ENCODE measurements at places on chromosomes 12 and 14. TPM values are rescaled to one million over a fixed set of nuclear protein-coding genes. Genes with fewer than 3 reads are reported as not detected.

DNA sequence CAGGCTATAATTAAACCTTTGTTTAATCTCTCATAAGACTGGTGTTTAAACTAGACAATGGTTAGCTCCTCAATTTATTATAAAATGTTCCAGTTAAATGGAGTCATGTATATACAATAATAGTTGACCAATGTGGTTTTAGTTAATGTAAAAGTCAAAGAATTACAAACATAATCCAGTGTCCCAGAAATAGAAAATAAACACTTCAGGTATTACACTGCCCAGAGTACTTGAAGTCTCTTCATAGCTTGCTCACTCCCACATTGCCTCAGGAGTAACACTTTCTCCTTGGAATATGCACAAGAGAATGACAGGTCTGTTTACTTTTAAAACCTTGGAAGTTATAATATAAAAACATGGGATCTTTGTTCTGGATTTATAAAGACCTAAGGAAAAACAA, 60.5 kb downstream of the SLC38A1 start:
- H3K27ac ChIP-seq, result no peak overlapping the region
- peaks cover 15% of the 10 kb centered on the region for H3K4me1 ChIP-seq
- no peak for DNase-seq
- no peaks in the 10 kb centered on the region for H3K27me3 ChIP-seq

DNA sequence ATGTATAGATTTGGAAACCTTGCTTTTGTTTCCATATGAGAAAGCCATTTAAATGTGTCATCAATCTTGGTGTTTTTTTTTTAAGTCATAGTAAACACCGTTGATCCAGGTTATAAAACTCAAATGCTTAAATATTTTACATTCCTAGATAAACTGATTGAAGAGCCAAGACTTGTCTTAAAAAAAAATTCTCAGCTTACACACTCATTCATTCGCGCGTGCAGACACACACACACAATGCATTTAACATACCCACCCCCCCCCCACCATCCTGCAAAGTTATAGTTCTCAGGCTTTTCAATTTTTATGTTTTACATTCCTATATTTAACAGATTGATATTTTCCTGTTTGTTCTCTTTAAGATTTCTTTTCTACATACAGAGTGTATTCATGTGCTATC, 536.4 kb downstream of the PRKD1 start:
- no peak overlapping the region for H3K4me3 ChIP-seq
- no peaks in the 10 kb centered on the region for H3K27me3 ChIP-seq
- no peak overlapping the region for H3K27ac ChIP-seq

DNA sequence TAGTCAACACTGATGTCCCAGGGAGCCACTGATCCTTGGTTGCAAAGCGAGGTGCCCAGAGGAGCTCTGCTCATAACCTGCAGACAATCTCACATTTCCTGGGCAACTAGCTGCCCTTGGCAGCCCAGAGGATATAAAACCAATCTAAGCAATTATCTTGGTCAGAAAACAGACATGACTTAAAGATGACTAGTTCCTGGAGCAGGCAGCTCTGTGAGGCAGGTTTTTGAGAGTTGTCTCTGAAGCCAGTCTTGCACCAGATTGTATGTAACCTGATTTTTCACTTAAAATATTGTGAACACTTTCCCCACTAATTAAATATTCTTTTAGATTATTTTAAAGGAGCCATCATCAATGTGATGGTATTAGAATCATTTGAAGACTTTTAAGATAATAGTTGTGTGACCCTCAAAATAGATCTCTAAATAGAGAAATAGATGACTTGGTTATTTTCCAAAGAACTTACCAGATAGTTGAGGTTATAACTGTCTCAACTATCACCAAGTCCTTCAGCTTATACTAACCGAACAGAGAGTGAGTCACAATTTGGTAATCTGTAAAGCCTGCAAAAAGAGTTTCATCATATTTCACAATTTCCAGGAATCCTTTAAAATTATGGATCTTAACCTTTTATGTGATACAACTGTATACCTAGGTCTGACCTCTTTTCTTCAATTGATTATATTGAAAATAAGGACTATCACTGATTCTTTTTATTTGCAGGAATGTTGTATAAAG, 75.9 kb downstream of the LIN7A start:
- H3K27me3 ChIP-seq, result no peaks in the 10 kb centered on the region
- no peak overlapping the region for H3K4me3 ChIP-seq
- H3K27ac ChIP-seq, result no peak overlapping the region

- H3K36me3 ChIP-seq, result no peaks in the 10 kb centered on the region
- H3K27ac ChIP-seq, result no peak overlapping the region
- no peak overlapping the region for H3K4me3 ChIP-seq
- no peaks in the 10 kb centered on the region for H3K27me3 ChIP-seq
- DNase-seq, result no peak
- no peaks in the 10 kb centered on the region for H3K4me1 ChIP-seq
Observed at GRCh38 chr14:63032076-63032475, 13.2 kb downstream of the KCNH5 start.

GRCh38 chr12:93894391-93895088, 217.4 kb downstream of the CRADD start:
- H3K27ac ChIP-seq, result no peak overlapping the region
- no peaks in the 10 kb centered on the region for H3K36me3 ChIP-seq
- peaks cover 12% of the 10 kb centered on the region for H3K4me1 ChIP-seq

DNA sequence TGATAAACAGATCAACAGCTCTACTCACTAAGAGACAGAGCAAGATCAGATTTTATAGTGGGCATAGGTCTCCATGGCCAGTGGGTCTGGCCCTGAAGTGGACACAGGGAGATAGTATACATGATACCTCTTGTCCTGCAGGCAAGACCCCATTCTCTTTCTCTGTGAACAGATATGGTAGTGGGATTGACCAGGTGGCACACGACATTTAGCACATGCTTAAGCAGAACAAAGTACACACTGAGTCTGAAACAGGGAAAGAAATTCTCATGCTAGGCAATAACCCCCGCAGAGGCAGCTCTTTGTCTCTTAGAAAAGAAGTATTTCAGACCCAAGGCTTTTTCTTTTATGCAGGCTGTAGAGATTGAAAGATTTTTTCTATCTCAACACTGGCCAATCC, 1331.2 kb downstream of the FSCB start:
- no peaks in the 10 kb centered on the region for H3K4me1 ChIP-seq
- H3K36me3 ChIP-seq, result no peaks in the 10 kb centered on the region
- no peak overlapping the region for H3K27ac ChIP-seq
- DNase-seq, result no peak
- H3K4me3 ChIP-seq, result no peak overlapping the region

DNA sequence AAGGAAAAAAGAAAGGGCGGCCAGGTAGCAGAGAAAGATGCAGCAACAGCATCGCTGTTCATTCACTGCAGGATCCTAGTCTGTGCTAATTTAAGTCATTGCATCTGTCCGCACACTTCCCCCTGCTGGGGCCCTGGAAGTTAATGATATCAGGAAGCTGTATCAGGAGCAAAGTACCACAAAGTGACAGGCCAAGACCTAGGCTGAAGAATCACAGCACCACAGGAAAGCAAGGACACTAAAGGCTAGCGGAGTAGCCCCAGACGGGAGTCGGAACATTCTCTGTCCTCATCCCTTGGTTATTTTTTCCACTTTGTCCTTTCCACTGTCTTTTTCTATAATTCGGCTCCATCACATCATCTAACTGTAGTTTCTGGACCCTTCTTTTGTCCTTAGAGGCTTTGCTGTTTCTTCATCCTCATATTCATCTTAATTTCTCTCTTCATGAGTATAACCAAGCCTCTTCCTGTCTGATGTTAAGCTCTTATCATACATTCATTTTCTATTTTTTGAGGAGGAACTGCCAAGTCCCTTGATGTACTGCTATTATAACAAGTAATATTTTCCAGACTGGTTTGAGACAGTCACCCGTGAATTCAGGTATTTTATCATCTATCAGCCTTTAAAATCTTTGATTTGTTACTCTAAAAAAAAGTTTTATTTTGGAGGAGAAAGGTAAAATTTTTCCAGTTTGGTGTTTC, 28.3 kb downstream of the DUSP16 start:
- no peaks in the 10 kb centered on the region for H3K36me3 ChIP-seq
- peak overlapping the region; percentile 22 for H3K27ac ChIP-seq
- H3K27me3 ChIP-seq, result no peaks in the 10 kb centered on the region
- peaks cover 21% of the 10 kb centered on the region for H3K4me1 ChIP-seq

- no peaks in the 10 kb centered on the region for H3K27me3 ChIP-seq
- peaks cover 8% of the 10 kb centered on the region for H3K4me1 ChIP-seq
- H3K27ac ChIP-seq, result no peak overlapping the region
Observed at GRCh38 chr12:76421046-76421445, 72.8 kb upstream of the BBS10 start.

DNA sequence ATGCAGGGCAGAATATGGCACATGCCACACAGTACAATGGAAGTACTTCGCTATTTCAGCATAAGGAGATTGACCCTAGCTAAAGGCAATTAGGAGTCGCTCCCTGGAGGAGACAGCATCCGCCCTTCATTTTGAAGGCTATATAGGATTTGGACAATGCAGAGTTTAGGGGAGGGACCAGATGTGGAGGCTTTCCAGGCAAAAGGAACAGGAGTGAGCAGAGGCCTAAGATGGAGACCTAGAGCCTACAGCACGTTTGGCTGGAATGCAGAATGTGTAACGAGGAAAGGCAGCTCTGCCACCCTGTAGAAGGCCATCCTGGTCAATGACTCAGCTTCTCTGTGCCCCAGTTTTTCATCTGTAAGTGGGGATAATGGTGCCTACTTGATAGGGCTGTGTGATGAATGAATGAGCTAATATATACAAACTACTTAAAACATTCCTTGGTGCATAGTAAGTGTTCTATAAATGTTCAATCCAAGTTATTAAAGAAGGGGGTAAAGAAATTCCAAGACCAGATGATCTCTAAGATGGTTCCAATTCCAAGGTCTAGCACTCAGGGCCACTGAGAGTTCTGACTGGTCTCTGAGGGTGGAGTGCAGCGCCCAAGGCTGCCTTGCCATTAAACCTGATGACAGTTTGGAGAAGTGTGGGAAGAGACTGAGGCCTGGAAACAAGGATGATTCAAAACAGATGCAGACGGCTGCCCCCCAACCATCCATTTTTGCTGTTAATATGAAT, 54.3 kb upstream of the FRMD6 start:
- H3K36me3 ChIP-seq, result no peaks in the 10 kb centered on the region
- no peaks in the 10 kb centered on the region for H3K27me3 ChIP-seq
- DNase-seq, result no peak
- peaks cover 16% of the 10 kb centered on the region for H3K4me1 ChIP-seq

DNA sequence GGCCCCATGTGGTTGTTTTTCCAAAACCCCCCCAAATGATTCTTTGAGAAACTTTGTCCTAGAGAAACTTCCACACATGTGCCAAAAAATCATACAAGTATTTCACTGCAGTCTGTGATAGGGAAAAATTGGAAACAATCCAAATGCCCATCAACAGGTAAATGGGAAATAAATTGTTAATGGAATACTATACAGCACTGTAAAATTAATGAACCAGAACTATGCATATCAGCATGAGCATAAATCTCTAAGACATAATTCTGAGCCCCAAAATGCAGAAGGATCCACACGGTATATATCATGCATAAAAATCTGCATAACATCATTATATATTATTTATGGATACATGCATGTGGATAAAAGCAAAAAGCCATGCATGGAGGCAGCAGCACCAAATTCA, 5.3 kb upstream of the FICD start:
- no peak overlapping the region for H3K4me3 ChIP-seq
- no peaks in the 10 kb centered on the region for H3K27me3 ChIP-seq
- DNase-seq, result no peak
- no peaks in the 10 kb centered on the region for H3K36me3 ChIP-seq

GRCh38 chr12:65638324-65638723, 186.0 kb upstream of the HMGA2 start:
- H3K36me3 ChIP-seq, result no peaks in the 10 kb centered on the region
- no peak for DNase-seq
- H3K4me3 ChIP-seq, result no peak overlapping the region
- no peak overlapping the region for H3K27ac ChIP-seq
- no peaks in the 10 kb centered on the region for H3K27me3 ChIP-seq

- no peaks in the 10 kb centered on the region for H3K36me3 ChIP-seq
- H3K27ac ChIP-seq, result no peak overlapping the region
- peaks cover 7% of the 10 kb centered on the region for H3K4me1 ChIP-seq
- no peak overlapping the region for H3K4me3 ChIP-seq
- DNase-seq, result no peak
- no peaks in the 10 kb centered on the region for H3K27me3 ChIP-seq
Observed at GRCh38 chr12:94623161-94623920, 27.0 kb downstream of the TMCC3 start.

GRCh38 chr14:91261986-91262549, 17.6 kb upstream of the GPR68 start:
- no peak for DNase-seq
- H3K27me3 ChIP-seq, result peaks cover 36% of the 10 kb centered on the region
- no peak overlapping the region for H3K27ac ChIP-seq

DNA sequence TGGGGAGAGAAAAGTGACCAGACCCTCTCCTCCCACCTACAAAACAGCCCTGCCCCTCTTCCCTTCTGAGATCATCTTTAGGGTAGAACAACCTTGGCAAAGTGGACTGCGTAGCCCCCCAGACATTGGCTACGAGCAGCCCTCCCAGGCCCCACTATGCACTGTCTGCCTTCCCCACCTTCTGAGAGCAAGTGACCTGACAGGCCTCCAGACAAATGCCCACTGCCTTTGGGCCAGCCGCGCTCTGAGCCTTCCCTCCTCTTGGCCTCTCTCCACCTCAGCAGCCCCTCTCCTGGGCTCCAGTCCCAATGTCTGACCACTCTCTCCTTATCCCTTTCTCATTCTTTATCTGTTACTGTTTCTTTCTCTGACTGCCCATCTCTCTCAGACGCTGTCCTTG, 46.5 kb upstream of the CCND2 start:
- H3K27me3 ChIP-seq, result no peaks in the 10 kb centered on the region
- H3K36me3 ChIP-seq, result no peaks in the 10 kb centered on the region
- H3K27ac ChIP-seq, result 0 out of 2 replicates have a peak overlapping the region, but pooled peaks have one; percentile 42
- peaks cover 13% of the 10 kb centered on the region for H3K4me1 ChIP-seq

DNA sequence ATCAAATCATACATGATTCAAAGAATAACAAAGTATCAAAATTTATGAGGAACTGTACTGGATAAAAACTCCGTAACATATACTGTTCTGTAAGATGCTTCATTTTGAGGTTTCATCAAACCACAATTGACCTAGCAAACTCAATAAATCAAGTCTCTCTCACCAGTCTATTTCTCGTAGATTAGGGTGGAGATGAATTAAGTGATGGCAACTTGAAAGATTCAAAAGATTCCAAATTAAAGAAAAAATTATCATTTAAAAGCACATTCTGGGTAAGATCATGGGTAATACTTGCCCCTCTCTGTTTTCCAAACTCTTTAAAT, 74.4 kb downstream of the PAPLN start:
- 0 out of 2 replicates have a peak, but pooled peaks cover 7% of the 10 kb centered on the region for H3K4me1 ChIP-seq
- no peak for DNase-seq
- no peak overlapping the region for H3K4me3 ChIP-seq
- no peaks in the 10 kb centered on the region for H3K27me3 ChIP-seq
- no peaks in the 10 kb centered on the region for H3K36me3 ChIP-seq

DNA sequence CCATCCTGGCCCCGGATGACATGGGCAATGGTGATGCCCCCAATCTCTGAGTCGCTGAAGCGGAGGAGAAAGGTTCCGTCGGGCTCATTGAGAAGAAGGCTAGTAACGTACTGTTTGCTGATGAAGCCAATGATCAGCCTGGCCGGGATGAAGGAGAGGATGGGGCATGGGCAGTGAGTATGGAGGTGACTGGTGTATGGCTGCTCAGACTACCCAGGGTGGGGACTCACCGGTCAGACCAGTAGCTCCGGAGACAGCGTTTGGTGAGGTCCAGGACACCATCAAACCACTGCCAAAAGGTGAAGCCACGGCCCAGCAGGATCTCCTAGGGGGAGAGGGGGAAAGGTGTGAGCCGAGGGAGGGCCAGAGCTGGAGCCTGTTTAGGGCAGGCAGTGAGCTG, 10.9 kb downstream of the NAB2 start:
- H3K4me1 ChIP-seq, result peaks cover 10% of the 10 kb centered on the region
- H3K27ac ChIP-seq, result no peak overlapping the region
- H3K4me3 ChIP-seq, result no peak overlapping the region
- no peaks in the 10 kb centered on the region for H3K27me3 ChIP-seq
- H3K36me3 ChIP-seq, result no peaks in the 10 kb centered on the region

The AICDA gene
- not detected for total RNA-seq

The SLC17A8 gene
- total RNA-seq, result not detected

Measured in GM23338 (cell line).